ENCODE measurements at places on chromosomes 1 and 21. TPM values are rescaled to one million over a fixed set of nuclear protein-coding genes. Genes with fewer than 3 reads are reported as not detected.
A peak's percentile ranks its signal among the peaks of the same experiment; 100 is the strongest.

Gene MSH4
- 0.25 TPM for total RNA-seq

DNA sequence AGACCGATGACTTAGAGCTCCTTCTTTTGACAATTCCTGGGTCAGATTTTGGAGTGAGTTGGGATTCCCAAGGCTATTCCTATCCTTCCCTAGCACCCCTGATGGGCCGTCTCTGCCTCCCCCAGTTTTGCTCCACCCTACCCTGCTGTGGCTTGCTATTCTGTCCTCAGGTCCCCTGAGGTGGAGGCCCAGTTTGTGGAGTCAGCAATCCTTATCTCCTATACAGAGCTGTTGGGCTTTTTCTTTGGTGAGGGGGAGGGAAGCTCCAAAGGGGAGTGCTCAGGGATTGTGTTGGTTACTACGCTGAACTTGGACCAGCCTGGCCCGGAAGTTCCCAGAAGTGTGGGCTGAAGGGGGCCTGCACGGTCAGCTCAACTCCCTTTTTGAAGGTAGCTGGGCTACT is 7.6 kb downstream of the SESN2 start:
- no peak overlapping the region for H3K27ac ChIP-seq
- peaks cover 5% of the 10 kb centered on the region for H3K4me1 ChIP-seq
- no peaks in the 10 kb centered on the region for H3K27me3 ChIP-seq
- DNase-seq = no peak

DNA sequence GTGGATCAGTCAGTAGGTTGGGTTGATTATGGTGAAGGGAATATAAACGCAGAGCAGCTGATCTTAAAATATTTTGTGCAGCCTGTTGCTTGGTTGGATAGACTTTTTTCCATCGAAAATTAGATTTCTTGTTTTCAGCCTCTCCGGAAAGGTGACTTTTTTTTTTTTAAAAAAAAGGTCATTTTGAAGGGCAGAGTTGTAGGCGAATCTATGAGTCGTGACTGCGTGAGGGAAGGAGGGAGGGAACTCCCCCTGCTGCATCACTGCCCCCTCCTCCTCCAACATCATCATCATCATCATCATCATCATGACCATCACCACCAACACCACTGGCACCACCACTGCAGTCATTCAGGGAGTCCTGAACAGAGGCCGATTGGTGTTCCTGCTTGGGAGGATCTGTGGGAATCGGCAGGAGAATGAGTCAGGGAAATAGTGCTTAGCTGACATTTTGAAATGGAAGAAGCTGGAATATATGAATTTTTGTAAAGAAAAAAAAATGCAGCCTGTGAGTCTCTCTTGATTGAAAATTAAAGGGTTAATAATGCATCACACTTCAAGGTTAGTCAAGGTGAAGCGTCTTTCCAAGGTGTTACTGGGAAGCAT is 1.2 kb downstream of the ATP1B1 start:
- no peaks in the 10 kb centered on the region for H3K36me3 ChIP-seq
- peak overlapping the region; percentile 68 for H3K4me3 ChIP-seq
- H3K27ac ChIP-seq = peak overlapping the region; percentile 20

DNA sequence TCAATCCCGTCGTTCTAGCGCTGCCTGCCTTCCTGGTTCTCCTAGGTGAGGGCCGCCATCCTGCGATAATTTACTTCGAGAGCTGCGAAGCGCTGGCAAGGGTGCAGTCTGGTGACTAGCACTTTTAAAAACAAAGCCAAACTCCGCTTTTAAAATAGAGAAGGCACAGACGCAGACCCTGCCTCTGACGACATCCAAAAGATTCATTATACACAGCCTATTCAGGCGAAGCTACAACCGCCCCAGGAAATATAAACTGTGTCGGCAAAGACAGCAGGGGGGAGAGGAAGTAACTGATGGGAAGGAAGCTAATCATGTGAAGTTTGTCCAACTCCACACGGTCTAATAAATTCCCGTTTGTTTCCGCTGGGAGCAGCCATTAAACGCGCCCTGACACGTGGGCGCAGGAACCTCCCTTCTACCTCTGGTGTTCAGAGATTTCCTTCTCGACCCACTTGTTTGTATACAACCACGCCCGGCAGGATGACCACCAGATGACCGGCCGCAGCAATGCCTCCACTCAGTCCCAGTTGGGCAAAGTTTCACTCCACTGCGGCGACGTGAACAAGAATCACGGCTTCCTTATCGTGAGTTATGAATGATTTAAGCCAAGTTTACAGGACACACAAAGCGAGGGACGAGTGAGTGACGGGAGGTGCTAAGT is 1.3 kb downstream of the GNG12 start:
- peak overlapping the region; percentile 70 for H3K4me3 ChIP-seq
- H3K27me3 ChIP-seq = no peaks in the 10 kb centered on the region
- H3K36me3 ChIP-seq = no peaks in the 10 kb centered on the region
- H3K4me1 ChIP-seq = peaks cover 50% of the 10 kb centered on the region
- DNase-seq = peak; percentile 90

DNA sequence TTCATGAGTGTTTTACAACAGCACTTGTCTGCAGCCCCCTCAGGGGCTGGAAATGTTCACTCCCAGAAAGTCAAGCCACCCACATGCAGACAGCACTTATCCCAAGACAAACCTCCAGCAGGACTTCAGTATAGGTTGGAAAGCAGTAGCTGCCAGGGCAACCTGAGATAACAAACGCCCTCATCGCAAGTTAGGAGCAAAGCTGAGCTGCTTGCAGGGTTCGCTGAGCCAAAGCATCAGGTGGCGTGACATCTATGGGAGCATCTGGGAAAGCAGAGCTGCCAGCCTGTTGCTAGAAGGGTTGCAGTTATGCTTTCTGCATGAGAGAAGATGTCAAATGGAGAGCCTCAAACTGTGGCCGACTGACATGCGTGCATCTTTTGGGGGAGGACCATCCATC is 4.2 kb upstream of the STXBP3 start:
- peaks cover under 1% of the 10 kb centered on the region for H3K4me1 ChIP-seq
- DNase-seq = no peak
- H3K36me3 ChIP-seq = no peaks in the 10 kb centered on the region

DNA sequence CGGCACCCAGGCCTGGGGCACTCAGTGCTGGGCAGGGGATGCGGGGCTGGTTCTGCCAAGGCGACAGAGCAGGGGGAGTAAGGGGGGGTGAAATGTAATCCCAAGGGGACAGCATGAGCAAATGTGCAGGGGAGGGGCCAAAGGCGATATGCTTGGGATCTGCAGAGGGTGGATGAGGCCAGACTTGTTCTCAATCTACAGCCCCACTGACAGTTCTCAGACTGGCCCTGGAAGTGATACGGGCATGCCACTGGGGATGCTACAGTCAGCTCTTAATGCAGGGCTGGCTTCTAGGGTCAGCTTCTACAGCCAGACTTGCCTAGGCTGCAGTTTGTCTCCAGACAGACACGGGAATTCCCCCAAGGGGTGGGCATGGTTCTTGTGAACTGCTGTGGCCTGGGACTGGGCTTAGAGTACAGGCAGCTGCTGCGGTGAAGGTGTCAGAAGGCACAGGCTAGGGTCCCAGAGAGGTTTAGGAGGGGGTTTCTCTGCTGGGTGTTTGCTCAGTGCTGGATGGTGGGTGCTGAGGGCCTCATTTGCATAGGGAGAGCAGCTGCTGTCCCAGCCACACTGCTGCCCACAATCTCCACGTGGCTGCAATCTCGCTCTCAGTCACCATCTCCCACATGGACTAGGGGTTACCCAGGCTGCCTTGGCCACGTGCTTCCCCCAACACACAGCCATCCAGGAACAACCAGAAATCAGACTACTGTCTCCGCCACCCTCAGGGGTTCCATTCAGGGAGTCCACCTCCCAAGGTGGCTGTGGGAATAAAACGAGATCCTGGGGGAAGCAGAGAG is 190.1 kb downstream of the HIVEP3 start:
- no peak overlapping the region for H3K4me3 ChIP-seq
- no peaks in the 10 kb centered on the region for H3K36me3 ChIP-seq
- no peaks in the 10 kb centered on the region for H3K27me3 ChIP-seq
- no peaks in the 10 kb centered on the region for H3K4me1 ChIP-seq
- no peak overlapping the region for H3K27ac ChIP-seq

Data from vagina (tissue), 2 donors.